ENCODE measurements at places on chromosomes 12 and 14.

DNA sequence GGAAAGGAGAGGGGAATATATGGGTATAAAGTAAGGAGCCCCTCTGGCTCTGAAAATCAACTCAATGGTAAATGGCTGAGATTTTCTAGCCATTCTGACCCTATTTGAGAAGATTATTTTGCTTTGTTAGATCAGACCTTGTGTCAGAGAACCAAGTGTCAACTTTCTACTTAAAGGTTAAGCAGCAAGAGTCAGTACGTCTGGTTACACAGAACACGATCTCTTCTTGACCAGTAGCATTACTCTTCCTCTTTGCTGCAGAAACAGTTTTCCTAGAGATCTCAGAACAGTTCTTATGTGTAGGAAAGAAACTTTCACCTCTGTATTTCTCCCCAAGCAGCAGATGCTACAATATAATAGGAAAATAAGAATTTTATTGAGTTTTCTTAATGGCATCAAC lies 47.4 kb upstream of the BTG1 start:
- DNase-seq, result no peak

DNA sequence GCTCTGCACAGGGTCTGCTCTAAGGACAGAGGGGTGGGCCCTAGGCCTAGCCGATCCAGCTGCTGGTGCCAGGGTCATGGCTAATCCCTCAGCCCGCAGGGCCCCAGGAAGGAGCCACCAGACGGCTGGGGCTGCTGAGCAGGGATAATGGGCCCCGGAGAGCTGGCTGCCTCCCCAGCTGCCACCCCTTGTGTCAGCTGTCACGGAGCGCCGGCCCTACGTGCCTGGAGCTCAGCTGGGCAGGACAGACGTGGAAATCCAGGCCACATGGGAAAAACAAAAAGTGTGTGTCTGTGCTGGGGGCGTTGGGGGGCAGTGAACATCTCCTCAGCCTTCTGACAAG lies 36.2 kb downstream of the CHGA start:
- peak; percentile 76 for DNase-seq

- no peak for DNase-seq
These were observed 19.5 kb upstream of the SERPINA1 start for GRCh38 chr14:94407906-94408305.

DNA sequence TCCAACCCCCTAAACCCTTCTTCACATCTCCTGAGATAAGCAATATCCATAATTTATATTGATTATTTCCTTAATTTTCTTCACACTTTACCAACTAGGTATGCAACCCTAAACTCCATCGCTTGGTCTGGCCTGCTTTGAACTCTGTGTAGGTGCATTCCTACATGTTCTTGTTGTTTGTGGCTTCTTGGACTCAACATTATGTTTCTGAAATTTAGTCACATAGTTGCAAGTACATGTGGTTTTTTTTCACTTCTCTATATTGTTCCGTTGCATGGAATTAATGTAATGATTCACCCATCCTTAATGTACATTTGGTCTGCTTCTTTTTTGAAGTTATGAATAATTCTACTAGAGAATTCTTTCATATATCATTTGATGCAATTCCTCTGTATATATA lies 1.6 kb upstream of the TAS2R30 start:
- DNase-seq, result no peak

DNA sequence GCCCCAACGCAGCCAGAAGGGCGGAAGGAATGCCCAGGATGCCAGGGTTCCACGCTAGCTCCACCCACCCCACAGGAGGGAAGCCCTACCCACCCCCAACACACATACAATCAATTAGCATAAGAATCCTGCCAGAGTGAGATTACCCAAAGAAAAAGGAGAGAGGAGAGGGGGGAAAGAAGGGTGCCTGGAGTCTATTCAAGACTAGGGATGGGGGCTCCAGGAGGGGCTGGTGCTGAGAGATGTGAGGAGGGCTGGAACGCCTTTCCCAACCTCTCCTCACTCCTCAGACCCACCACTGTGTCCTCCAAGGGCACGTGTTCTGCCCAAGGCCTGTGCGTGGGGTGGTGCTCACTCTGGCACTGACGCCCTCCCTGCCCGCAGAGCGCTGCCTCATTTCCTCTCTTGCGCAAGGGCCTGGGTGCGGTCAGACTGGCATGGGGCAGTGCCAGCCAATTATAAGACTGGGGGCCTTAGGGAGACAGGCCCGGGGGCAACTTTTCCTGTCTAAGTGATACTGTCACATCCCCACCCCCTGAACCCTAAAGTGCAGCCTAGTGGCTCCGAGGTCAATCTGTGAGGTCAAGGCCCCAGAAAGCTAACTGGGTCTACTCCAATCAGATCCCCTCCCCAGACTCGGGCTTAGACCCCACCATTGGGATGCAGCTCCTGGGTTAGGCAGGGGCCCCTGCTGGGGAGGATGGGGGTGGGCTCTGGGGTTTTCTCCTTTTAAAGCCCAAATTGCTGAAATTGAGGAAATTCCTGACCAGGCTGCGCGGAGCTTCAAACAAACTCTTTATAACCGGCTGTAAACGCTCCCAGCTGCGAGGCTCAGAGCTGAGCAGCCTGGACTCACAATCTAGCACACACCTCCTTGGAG lies 10.2 kb upstream of the ITGB7 start:
- no peak for DNase-seq

DNA sequence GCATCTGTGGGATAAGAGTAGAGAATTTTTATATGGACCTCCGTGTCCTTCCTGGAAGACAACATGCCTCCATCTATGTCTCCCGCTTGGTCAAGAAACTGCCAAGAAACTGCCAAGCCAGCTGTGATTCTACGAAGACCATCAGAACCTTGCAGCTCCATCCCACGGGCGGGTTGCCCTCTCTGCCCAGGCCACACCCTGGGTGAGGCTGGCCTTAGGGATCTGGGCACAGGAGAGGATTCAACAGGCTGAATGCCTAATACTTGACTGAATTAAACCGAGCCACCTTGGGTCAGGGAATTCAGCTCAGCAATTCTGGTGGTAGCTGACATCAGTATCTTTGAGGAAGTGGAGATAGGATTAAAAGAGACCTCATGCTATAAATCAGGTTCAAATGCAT lies 37.8 kb upstream of the FOS start:
- no peak for DNase-seq

GRCh38 chr12:117098024-117098360 lies 1.2 kb downstream of the TESC start:
- no peak for DNase-seq

DNA sequence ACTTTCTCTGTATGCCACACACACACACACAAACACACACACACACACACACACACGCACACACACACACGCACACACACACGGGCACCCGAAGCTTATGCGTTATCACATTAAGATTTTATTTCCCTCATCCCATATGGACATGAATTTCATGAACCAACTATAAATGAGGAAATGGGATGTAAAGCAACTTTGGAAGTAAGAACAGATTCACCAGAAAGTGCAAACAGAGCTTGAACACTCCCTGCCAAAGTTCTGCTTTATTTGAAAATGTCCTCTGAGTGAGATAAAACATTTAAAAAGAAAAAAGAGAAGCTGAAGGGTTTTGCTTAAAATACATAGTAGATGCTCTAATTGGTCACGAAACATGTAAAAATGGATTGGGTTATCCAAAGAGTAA lies 90.4 kb upstream of the OTX2 start:
- no peak for DNase-seq

GRCh38 chr12:8609061-8609570 lies 3.5 kb downstream of the AICDA start:
- peak; percentile 36 for DNase-seq

DNA sequence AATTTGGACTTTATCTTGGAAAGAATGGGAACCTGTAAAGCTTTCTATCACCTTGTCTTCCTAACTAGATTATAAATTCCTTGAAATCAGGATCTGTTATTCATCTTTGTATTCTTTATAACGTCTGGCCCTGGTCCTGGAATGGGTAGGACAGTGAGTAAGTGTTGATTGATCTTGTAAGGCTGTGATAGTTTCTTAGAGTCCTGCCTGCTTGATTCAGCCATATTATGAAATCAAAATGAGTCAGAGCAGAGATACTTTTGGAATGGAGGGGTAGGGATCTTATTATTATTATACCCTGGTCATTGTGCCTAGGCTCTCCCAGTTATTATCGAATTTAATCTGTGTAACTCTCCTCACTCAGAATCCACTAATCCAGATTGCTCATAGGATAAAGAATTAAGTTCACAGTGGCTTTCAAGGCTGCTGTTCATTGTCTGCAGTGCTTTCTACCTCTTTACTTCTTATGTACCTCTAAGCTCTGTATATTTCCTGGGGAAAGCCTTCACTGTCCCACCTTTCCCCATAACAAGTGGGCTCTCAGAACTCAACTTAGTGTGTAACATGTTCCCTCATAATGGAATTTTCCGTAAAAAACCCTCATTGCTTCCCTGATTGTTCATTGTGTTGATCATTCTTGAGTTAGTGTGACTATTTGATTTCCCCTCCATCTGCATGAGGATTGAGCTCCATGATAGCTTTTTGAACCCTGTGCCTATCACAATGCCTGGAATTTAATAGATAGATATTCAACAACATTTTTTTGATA lies 93.3 kb downstream of the DAAM1 start:
- no peak for DNase-seq

GRCh38 chr12:93009533-93009932 lies 80.4 kb upstream of the EEA1 start:
- DNase-seq, result no peak

- peak; percentile 88 for DNase-seq
These were observed 16.6 kb downstream of the FBRSL1 start for GRCh38 chr12:132506328-132507160.

DNA sequence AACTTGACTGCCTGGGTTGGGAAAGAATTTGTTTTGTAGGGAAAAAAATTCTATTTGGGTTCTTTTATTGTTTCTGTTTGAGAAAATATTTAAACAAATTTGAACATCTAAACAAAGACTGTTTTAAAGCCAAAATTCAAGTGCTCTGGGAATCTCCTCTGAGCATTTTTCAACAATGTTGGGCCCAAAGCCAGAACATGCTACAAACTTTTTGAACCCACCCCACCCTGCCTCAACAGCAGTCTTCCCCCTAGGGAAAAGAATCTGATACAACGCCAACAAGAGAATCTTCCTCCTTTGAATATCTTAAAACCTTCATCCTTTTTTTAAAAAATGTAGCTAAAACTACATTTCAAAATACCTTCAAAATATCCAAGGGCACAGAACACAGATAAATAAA lies 20.4 kb upstream of the NID2 start:
- no peak for DNase-seq

GRCh38 chr12:80056845-80057244 lies 42.5 kb upstream of the OTOGL start:
- no peak for DNase-seq

DNA sequence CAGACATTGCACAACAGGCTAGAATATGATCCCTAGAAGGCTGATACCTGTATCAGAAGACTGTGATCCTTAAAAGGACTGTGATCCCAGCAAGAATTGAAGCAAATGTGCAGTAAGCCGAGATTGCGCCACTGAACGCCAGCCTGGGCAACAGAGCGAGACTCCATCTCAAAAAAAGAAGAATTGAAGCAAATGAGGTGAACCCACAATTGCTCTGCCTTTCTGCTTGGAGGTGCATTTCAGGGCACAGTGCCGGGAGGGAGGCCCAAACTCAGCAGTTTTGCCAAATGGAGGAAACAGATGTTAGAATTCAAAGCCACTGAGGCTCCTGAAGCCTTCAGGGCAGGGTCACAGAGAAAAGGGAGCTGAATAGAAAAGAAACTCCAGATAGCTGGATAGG lies 61.1 kb upstream of the COCH start:
- peak; percentile 24 for DNase-seq

DNA sequence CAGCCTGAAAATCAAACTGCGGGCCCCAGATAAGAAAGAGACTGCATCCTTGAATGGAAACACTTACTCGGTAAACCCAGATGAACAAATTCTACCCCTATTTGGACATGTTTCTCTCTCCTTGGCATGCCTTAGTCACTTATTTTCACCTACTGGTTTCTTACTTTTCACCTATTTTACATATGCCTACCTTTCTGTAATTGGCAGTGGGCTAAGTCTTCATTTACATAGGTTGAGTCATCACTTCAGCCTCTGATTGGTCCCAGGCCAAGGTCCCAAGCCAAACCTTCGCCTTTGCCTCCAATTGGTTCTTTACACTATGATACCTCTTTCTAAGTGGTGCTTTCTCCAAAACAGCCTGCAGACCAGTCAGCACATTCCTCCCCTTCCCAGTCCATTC lies 111.3 kb downstream of the DYRK2 start:
- DNase-seq, result no peak

DNA sequence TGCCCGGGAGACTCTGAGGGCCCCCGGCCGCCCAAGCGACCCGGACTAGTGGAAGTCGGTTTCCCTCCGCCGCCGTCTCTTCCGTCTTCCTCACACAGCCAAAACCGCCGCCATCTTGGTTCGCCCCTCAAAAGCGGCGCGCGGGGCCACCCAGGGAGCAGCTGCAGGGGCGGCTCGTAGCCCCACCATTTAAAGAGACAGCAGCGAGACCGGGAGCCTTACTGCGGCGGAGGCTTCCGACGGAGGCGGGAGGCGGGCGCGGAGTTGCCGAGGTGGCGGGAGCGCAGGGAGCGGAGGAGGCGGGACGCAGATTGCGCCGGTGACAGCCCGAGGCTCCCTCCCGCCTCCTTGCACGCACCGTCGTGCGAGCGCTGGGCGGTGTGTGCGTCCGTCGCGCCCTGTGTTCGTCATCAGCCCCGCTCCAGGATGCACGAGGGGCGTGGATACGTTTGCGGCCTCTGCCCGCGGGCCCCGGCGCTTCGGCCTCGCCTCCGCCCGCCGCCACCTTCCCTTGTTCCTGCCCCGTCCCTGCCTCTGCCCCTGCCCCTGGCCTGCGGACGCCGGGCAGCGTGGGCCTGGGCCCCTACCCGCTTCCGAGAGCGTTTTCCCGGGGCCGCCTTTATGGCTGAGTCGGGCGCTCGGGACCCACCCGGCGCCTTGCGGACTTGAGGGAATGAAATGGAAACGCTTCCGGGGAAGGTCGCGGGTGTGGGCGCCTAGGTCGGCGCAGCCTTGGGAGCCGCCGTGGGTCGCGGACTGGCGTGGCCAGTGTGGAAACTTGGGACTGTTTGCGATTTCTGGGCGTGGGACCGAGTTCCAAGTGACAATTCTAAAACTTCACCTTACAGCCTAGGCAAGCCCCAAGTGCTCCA lies at the start of gene PPP4R3A:
Gene PPP4R3A (minus strand): TSS at position 140 of the 872 bp plus-strand sequence. CDS start 663 bp downstream, outside the sequence.
- DNase-seq, result peak; percentile 97

DNA sequence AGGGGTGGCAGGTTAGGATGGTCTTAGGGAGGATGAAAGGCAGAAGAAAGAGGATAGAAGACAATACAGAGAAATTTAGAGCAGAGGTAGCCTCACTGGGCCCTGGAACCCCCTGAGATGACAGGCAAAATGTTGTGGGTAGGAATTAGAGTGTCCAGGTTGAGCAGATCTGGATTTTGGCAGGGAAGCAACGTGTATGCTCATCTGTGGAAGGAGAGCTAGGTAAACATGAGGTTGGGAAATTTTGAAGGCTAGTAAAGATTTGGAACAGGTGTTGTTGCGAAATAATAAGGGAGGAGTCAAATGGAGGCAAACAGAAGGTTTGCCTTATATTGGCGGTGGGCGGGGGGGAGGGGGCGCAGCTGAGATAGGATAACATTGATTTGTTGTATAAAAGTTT lies 5.3 kb downstream of the HSD17B6 start:
- no peak for DNase-seq

DNA sequence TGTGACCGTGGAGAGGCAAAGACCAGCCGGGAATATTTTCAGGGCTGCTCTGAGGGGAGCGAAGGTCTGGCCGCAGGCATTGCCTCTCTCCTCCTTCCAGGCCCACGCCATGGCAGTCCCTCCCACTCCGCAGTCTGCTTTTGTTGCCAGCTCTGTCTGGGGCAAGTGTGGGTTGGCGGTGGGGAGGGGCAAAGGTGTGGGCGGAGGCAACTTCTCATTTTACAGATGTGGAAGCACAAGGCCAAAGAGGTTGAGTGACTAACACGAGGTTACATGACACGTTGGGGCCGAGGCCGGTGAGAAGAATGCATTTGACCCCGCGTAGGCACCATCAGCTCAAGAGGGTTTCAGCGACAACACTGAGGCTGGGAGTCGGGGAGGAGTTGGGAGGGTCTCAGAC lies 6.1 kb upstream of the FAIM2 start:
- DNase-seq, result no peak

Data from right hindlimb (tissue), 1 donor.